T-helper 1 cell (primary cell): ENCODE measurements at places on chromosomes 16 and 17.

DNA sequence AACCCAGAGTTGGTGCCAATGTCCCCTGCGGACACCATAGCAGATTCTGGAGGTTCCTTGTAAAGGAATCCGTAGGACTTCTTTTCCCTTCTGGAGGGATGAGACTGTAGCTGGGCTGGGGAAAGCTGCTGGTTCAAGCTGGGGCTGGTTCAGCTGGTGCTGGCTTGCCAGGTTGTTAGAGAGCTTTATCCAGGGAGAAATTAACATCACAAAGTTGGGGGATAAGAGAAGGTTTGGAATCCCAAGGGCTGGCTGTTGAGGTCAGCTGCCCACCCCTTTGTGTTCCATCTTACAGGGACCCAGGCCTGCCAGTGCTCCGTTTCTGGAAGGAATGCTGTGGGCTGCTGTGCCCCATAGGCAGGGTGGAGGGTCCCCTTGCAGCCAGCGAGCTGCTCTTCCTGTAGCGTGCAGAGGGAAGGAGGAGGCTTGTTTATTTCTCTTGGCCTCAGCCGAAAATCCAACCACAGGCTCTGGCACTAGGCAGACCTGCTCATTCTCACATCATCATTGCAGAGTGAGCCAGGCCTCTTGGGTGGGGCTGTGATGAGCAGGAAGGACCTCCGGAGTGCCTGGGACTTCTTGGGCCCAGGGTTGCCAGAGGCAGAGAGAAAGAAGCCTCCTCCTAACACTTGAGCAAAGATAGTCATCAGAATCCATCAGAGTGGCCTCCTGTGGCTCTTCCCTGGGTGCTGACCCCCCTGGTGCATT, 251.1 kb downstream of the SEC14L1 start:
- DNase-seq, result no peak

GRCh38 chr17:8881606-8882005, 14.1 kb upstream of the PIK3R6 start:
- no peak for DNase-seq

DNA sequence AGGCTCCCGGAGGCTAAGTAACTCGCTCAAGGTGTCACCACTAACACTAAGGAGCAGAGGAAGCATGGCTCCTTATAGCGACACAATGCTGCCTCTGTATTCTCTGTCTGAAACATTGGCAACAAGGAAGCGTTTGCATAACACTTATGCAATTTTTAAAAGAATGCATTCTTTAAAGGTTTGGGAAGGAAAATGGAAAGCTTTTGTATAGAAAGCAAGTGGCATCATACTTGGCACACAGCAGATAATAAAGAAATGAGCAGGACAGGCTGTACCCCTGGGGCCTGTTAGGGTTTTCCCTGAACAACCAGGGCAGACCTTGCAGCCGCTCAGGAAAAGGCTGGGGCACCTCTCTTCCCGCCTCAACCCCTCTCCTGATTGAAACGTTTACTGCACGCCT, 36.9 kb downstream of the PPL start:
- DNase-seq, result no peak

DNA sequence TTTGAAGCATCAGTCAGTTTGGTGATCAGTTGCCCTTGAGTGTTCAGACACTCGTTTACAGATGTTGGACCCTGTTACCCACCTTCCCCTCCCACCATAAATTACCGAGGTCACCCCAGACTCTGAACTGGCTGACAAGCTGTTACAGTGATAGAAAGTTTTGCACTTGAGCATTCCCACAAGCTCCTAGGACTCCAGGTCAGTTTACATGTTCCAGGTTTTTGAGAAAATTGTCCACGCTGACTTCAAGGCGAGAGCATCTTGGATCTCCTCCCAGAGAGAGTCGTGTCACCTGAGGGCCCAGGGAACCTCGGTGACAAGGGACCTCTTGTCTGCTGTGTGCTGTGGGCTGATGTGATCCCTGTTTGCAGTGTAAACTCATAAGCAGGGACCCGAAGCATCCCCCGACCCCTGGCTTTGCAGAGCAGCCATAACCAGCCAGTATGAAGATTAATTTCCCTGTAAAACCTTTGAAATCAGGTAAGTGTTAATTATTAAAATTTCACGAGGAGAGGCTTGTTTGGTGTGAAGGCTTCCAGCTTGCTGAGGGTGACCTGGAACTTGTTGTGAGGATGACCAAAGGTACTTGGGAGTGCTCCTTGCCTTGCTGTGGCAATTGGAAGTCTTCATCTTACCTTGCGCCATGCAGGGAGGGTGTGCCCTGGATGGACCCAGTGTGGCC, 91.2 kb downstream of the CMIP start:
- no peak for DNase-seq

DNA sequence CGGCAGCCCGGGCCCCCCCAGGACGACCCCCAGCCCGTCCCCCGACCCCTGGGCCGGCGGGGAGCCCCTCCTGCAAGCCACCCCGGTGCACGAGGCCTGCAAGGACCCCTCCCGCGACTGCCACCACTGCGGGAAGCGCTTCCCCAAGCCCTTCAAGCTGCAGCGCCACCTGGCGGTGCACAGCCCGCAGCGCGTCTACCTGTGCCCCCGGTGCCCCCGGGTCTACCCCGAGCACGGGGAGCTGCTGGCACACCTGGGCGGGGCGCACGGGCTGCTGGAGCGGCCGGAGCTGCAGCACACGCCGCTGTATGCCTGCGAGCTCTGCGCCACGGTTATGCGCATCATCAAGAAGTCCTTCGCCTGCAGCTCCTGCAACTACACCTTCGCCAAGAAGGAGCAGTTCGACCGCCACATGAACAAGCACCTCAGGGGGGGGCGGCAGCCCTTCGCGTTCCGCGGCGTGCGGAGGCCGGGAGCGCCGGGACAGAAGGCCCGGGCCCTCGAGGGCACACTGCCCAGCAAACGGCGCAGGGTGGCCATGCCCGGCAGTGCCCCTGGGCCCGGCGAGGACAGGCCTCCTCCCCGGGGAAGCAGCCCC, 15.6 kb upstream of the ZFPM1 start:
- peak; percentile 53 for DNase-seq
